ENCODE measurements at places on chromosomes 1 and 21. TPM values are rescaled to one million over a fixed set of nuclear protein-coding genes. Genes with fewer than 3 reads are reported as not detected.

CFHR4 gene
- total RNA-seq = not detected

KCNE2 gene
- not detected for total RNA-seq

ZNF670 gene
- 0.28 TPM for total RNA-seq

FAM177B gene
- not detected for total RNA-seq

TSPEAR gene
- total RNA-seq = not detected

DAB1 gene
- total RNA-seq = 0.61 TPM

CD1E gene
- not detected for total RNA-seq

ZRANB2 gene
- 102 TPM for total RNA-seq

LGALS8 gene
- 144 TPM for total RNA-seq

SYT6 gene
- not detected for total RNA-seq

SPRR2D gene
- not detected for total RNA-seq

SLC66A1 gene
- total RNA-seq = 2.3 TPM

TARS2 gene
- 22.8 TPM for total RNA-seq

NR5A2 gene
- total RNA-seq = not detected
